Upper lobe of left lung (tissue), 6 donors: ENCODE measurements at places on chromosomes 12 and 14. TPM values are rescaled to one million over a fixed set of nuclear protein-coding genes. Genes with fewer than 3 reads are reported as not detected.

DNA sequence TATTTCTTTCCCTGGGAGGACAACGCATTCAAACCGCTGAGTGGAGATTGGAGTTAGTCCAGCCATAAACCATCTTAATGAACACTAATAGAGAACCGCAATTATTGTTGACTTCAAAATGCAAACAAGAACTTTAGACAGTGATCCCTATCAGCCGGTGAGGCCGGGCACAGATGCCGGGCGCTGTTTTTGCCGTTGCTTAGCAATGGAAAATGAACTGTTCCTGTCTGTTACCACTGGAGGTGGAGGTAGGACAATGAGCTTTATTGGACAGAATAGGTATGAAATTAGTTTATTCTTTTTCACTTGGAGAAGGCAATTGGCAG lies 216.8 kb downstream of the TTC8 start:
- H3K27ac ChIP-seq, result peak overlapping the region; percentile 85
- H3K36me3 ChIP-seq, result no peaks in the 10 kb centered on the region
- no peaks in the 10 kb centered on the region for H3K27me3 ChIP-seq
- H3K4me1 ChIP-seq, result peaks cover 7% of the 10 kb centered on the region

DNA sequence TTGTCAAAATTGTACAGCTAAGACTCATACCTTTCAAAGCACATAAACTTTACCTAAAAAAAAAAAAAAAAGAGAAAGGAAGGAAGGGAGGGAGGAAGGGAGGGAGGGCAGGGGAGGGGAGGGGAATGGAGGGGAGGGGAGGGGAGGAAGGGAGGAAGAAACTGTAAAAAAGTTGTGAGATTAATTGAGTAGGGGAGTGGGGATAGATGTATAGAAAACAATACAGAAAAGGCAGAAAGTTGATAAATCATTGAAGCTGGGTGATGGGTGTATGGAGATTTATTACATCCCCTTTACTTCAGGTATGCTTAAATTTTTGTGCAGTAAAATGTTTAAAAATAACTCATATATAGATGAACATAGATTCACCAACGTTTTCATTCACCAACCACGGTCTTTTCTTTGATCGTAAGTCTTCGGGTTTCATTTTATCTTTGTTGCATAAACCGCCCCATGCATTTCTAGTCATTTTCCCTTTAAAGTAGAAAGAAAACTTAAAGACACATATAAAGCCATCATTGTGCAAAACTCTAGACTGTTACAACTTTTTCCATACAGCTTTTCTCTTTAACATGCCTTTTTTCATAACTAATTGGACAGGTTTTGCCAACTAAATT lies 191.2 kb upstream of the KRR1 start:
- no peak overlapping the region for H3K4me3 ChIP-seq
- H3K36me3 ChIP-seq, result no peaks in the 10 kb centered on the region
- H3K27me3 ChIP-seq, result no peaks in the 10 kb centered on the region

- no peaks in the 10 kb centered on the region for H3K36me3 ChIP-seq
- no peak overlapping the region for H3K27ac ChIP-seq
- no peaks in the 10 kb centered on the region for H3K4me1 ChIP-seq
- no peaks in the 10 kb centered on the region for H3K27me3 ChIP-seq
- no peak overlapping the region for H3K4me3 ChIP-seq
Observed at GRCh38 chr12:5294274-5295070, 137.4 kb upstream of the NTF3 start.

DNA sequence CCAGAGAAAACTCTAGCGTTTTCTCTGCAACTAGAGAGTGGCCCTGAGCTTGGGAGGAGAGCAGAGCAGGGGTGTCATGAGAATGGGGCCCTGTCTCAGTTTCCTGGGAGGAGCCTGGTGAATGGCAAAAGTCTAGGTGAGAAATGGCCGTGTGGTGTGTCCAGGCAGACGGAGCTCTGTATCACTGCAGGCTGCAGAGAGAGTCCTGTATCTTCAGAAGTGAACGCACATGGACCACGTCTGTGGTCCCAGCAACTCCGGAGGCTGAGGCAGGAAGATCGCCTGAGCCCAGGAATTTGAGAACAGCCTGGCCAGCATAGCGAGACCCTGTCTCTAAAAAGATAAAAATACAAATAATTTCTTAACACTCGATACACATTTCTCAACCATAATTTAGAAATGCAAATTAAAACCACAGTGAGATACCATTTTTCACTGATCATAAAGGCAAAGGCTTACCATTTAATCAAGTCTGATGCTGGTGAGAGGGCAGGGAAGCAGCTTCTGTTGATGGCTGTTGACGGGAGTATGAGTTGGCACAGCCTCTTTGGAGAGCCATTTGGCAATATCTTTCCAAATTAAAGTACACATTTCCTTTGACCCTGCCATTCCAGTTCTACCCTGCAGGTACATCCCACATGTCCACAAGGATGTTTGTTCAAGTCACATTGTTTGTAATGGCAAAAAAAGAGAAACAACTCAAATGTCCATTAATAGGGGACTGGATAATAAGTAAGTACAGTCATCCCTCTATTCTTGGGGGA lies 51.0 kb downstream of the NFKBIA start:
- H3K4me3 ChIP-seq, result no peak overlapping the region
- DNase-seq, result peak; percentile 58
- peaks cover 26% of the 10 kb centered on the region for H3K4me1 ChIP-seq
- H3K27ac ChIP-seq, result peak overlapping the region; percentile 50
- H3K36me3 ChIP-seq, result no peaks in the 10 kb centered on the region
- H3K27me3 ChIP-seq, result no peaks in the 10 kb centered on the region

DNA sequence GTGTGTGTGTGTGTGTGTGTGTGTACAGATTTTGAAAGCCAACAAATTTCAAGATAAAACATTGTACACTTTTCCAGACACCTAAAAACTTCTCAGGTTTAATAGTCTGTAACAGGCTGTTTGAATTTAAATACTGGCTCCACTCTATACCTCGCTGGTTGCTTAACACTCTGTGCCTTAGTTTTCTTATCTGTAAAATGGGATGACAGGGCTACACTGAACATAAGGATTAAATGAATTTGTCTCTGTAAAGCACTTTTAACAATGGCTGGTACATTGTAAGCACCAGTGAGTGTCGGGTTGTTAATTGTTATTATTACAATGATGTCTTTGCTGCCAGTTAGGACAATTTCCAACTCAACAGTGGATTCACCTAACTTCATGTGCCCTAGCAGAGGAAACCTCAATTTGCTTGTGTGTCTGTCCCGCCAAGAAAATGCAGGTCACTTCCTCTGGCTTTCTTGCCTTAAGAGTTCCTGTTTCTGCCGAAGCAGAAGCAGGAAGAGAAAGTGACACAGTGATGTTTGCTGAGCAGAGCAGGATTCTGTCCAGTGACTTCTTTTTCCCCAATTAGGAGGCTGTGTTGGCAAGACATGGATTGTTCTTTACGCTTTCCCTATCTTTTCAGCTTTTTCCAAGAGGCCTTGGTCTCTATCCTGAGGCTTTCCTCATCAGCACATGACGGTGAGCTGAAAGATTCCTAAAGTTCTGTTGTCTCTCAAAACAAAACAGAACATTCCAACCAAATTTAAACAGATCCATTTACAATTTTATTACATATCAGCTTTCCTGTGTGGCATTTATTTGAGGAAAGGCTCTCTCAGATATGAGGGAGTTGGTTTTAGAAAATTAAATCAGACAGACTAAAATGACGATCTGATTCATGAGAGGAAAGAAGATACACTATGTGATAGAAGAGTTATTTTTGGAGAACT lies 154.1 kb upstream of the ATP2B1 start:
- no peaks in the 10 kb centered on the region for H3K27me3 ChIP-seq
- H3K4me1 ChIP-seq, result no peaks in the 10 kb centered on the region
- peak; percentile 58 for DNase-seq
- no peak overlapping the region for H3K4me3 ChIP-seq
- peak overlapping the region; percentile 72 for H3K27ac ChIP-seq

- no peaks in the 10 kb centered on the region for H3K4me1 ChIP-seq
- H3K4me3 ChIP-seq, result no peak overlapping the region
- no peaks in the 10 kb centered on the region for H3K36me3 ChIP-seq
- H3K27me3 ChIP-seq, result no peaks in the 10 kb centered on the region
Observed at GRCh38 chr12:79296871-79297270, 393.9 kb downstream of the PAWR start.

DNA sequence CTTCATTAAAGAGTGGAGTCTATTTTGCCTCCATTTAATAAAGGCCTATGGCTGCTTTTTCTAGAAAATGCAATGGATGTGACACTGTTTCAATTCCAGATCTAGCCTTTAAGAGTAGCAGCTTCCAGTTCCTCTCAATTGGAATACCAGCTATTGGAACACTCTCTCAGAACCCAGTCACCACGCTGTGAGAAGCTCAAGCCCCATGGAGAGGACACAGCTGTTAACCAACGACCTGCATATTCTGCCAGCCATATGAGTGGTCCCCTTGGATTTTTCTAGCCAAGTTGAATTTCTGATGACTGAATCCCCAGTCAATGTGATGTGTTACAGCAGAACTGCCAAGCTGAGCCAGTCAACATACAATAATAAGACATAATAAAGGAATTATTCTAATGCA lies 131.8 kb downstream of the TMTC3 start:
- H3K4me1 ChIP-seq, result no peaks in the 10 kb centered on the region
- no peak overlapping the region for H3K4me3 ChIP-seq
- no peak overlapping the region for H3K27ac ChIP-seq
- DNase-seq, result no peak
- no peaks in the 10 kb centered on the region for H3K27me3 ChIP-seq
- H3K36me3 ChIP-seq, result no peaks in the 10 kb centered on the region

- no peaks in the 10 kb centered on the region for H3K4me1 ChIP-seq
- no peaks in the 10 kb centered on the region for H3K27me3 ChIP-seq
- H3K4me3 ChIP-seq, result no peak overlapping the region
- no peak for DNase-seq
- H3K27ac ChIP-seq, result no peak overlapping the region
- H3K36me3 ChIP-seq, result no peaks in the 10 kb centered on the region
Observed at GRCh38 chr12:65596514-65597091, 227.7 kb upstream of the HMGA2 start.

DNA sequence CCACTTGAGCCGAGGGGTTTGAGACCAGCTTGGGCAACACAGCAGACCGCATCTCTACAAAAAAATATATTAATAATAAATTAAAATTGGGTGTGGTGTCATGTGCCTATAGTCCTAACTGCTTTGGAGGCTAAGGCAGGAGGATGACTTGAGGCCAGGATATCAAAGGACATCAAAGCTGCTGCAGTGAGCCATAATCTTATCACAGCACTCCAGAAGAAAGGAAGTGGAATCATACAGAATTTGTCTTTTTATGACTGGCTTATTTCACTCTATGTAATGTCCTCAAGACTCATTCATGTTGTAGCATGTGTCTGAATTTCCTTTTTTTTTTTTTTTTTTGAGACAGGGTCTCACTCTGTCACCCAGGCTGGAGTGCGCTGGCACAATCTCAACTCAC lies 43.9 kb upstream of the NUDT4 start:
- no peaks in the 10 kb centered on the region for H3K27me3 ChIP-seq
- DNase-seq, result no peak
- no peak overlapping the region for H3K4me3 ChIP-seq
- H3K36me3 ChIP-seq, result no peaks in the 10 kb centered on the region
- H3K4me1 ChIP-seq, result no peaks in the 10 kb centered on the region

GRCh38 chr14:72903716-72904115 lies 9.8 kb upstream of the DPF3 start:
- no peaks in the 10 kb centered on the region for H3K27me3 ChIP-seq
- no peak overlapping the region for H3K27ac ChIP-seq
- no peak overlapping the region for H3K4me3 ChIP-seq
- no peaks in the 10 kb centered on the region for H3K36me3 ChIP-seq
- no peaks in the 10 kb centered on the region for H3K4me1 ChIP-seq

- no peak for DNase-seq
- no peak overlapping the region for H3K4me3 ChIP-seq
- H3K27ac ChIP-seq, result no peak overlapping the region
Observed at GRCh38 chr14:61501714-61502458, 180.5 kb downstream of the PRKCH start.

DNA sequence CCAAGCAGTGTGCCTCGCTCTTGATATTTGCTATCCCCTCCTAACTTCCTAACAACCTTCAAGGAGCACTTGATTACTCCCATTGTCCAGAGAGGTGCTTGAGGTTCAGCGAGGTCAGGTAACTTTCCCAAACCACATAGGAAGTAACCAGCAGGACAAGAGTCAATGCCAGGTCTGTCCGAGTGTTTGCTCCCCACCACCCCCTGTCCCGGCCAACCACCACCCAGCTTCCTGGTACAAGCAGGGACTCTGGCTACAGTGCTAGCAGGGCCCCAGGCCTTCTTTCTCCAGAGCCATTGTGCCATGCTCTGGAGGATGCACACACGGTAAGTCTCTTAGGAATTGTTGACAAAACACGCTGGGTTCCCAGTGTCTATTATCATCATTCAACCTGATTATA lies 49.2 kb downstream of the SYNE3 start:
- H3K4me1 ChIP-seq, result peaks cover 24% of the 10 kb centered on the region
- H3K27me3 ChIP-seq, result no peaks in the 10 kb centered on the region
- no peak overlapping the region for H3K27ac ChIP-seq
- no peak for DNase-seq

DNA sequence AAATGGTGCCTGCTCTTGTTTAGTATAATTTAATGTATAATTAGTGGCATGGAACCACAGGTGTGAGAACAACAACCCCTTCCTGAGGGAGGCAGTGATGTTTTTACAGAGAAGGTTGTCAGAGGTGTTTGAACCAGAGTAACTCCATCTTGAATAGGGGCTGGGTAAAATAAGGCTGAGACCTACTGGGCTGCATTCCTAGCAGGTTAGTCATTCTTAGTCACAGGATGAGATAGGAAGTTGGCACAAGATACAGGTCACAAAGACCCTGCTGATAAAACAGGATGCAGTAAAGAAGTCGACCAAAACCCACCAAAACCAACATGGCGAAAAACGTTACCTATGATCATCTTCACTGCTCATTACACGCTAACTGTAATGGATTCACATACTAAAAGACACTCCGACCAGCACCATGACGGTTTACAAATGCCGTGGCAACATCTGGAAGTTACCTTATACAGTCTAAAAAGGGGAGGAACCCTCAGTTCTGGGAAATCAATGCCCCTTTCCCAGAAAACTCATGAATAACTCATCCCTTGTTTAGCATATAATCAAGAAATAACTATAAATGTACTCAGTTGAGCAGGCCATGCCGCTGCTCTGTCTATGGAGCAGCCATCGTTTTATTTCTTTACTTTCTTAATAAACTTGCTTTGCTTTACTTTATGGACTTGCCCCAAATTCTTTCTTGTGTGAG lies 47.8 kb upstream of the LTA4H start:
- H3K27ac ChIP-seq, result no peak overlapping the region
- H3K4me1 ChIP-seq, result peaks cover 6% of the 10 kb centered on the region
- no peak overlapping the region for H3K4me3 ChIP-seq
- H3K36me3 ChIP-seq, result no peaks in the 10 kb centered on the region

DNA sequence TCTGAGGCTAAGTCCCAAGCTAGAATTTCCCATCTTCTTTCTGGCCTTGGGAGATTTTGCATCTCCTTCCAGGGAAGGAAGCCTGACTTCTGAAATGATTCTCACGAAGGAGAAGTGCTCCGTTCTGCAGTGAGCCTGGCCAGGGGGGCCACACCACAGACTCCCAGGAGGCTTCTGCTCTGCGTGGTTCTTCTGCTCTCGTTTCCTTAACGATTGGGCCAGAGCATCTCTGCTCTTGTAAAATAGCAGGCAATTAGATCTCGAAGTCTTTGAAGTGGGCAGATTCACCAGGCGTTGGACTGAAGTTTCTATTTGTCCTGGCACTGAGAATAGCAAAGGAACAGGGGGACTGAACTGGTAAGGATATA lies 6.7 kb upstream of the BATF start:
- no peaks in the 10 kb centered on the region for H3K36me3 ChIP-seq
- peak overlapping the region; percentile 38 for H3K4me3 ChIP-seq
- peaks cover 12% of the 10 kb centered on the region for H3K4me1 ChIP-seq
- no peak for DNase-seq
- no peaks in the 10 kb centered on the region for H3K27me3 ChIP-seq
- H3K27ac ChIP-seq, result peak overlapping the region; percentile 28

The TMEM119 gene
- total RNA-seq, result 1.5 TPM

The PAPLN gene
- total RNA-seq, result 14.9 TPM

The PIK3C2G gene
- 1.0 TPM for total RNA-seq

The SERPINA12 gene
- total RNA-seq, result not detected

The EXOC3L4 gene
- 0.30 TPM for total RNA-seq
